ENCODE measurements at places on chromosomes 1 and 21. TPM values are rescaled to one million over a fixed set of nuclear protein-coding genes. Genes with fewer than 3 reads are reported as not detected.

The RNU1-4 gene
- 14,413 TPM for total RNA-seq

- DNase-seq, result peak; percentile 58
Observed at GRCh38 chr1:205569411-205570172, 62.2 kb downstream of the ELK4 start.

The ETV3L gene
- total RNA-seq, result not detected

- DNase-seq, result no peak
Observed at GRCh38 chr1:5508669-5509330, 483.4 kb downstream of the NPHP4 start.

DNA sequence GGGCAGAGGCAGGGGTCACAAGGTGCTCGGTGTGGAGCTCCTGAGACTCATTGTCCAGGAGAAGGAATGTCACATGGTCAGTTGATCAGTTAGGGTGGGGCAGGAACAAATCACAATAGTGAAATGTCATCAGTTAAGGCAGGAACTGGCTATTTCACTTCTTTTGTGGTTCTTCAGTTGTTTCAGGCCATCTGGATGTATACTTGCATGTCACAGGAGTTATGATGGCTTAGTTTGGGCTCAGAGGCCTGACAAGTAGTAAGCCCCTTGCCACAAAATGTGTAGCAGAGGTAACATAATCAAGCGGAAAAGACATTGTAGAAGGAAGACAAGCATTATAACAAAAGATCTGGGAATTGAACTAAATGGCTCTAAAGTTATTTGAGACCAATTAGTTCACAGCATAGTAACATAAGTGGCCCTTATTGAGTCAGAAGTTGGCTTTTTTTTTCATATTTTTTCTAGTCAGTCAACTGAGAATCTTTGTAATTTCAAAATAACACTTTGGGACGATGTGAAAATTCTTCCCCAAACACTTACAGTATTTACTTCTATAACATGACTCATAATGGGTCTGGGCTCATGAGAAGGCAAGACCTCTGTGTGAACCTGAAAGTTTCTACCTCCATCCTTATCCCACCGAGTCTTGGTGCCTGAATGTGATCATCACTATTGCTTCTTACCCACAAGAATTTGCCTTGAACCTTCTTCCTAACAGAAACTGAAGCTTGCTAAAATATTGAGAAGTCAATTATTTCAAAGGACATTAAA lies 137.0 kb upstream of the DPT start:
- no peak for DNase-seq

- DNase-seq, result no peak
Observed at GRCh38 chr1:225886159-225887029, 2.6 kb downstream of the LEFTY1 start.

DNA sequence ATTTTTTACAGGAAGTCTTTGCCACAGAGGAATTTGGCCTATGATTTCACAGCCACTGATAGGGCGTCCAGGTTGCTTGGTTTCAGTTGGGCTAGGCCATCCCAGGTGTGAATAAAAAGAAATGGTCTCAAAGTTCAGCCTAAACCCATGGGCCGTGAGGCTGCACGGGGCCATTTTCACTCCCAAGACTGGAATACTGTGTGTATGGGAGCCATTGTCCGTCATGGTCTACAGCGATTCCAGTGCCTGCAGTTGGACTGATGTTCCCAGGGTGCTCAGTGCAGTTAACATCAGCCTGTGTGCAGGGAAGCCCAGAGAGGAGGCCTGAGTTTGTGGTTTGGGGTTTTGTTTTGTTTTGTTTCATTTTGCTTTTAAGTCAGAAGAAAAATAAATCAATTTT lies 133.2 kb downstream of the ADSS2 start:
- no peak for DNase-seq

The NBPF10 gene
- total RNA-seq, result 0.67 TPM

DNA sequence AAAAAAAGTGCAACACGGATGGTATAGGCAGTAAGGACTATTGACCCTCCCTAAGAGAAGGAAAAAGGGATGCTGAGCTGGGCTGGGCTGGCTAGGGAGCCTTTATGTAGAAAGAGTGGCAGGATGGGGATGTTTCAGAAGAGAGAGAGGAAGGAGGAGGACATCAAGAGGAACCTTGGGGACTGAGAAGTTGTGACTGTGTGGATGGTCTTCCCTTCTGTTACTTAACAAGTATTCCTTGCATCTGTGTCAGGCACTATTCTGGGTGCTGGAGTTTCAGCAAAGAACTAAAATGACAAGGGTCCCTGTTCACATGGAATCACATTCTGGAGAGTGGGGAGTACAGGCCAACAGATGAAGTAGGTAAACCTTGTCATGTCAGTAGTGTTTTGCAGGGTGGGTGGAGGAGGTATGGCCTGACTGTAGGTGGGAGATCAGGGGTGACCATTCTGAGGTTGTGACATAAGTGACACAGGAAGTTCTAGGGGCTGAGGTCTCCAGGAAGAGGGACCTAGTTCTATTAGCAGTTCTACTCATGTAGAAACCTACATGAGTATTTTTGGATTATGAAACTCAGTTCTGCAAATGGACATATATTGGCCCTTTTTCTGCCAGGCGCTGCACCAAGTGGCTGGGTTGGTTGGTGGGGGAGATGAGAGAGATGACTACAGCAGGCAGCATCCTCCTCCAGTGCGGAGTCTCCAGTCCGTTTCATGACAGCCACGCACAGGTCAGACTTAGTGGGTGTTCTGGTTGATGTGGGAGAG lies 53.8 kb downstream of the PRDM2 start:
- DNase-seq, result no peak
